ENCODE measurements at places on chromosomes 3 and 15.
A peak's percentile ranks its signal among the peaks of the same experiment; 100 is the strongest.

- DNase-seq: no peak
These were observed 603.5 kb downstream of the MECOM start for GRCh38 chr3:169060037-169060436.

GRCh38 chr3:7290077-7290825 lies 429.3 kb downstream of the GRM7 start:
- no peak for DNase-seq

DNA sequence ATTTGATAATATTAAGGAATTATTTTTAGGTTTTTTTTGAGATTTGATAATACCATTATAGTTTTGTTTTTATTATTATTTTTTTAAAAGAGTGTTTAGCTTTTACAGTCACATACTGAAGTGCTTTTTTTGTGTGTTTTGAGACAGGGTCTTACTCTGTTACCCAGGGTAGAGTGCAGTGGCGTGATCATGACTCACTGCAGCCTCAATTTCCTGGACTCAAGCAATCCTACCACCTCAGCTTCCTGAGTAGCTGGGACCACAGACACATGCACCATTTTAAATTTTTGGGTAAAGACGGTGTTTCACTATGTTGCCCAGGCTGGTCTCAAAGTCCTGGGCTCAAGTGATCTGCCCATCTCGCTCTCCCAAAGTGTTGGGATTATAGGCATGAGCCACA lies 73.0 kb downstream of the SUMF1 start:
- peak; percentile 45 for DNase-seq

DNA sequence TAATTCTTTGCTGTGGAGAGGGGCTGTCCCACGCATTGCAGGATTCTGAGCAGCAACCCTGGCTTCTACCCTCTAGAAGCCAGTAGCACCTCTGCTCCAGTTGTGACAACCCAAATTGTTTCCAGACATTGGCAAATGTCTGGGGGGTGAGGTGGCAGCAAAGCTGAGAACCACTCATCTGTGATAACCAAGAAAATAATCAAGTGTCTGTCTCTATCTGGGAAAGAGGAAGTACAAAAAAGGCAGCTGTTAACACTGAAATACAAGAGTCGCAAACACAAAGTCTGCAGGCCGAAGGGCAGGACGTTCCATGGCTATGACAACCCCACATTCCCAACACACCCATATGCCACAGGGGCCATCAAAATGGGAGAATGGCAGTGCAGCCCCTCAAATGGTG lies 42.2 kb upstream of the GNB5 start:
- no peak for DNase-seq

DNA sequence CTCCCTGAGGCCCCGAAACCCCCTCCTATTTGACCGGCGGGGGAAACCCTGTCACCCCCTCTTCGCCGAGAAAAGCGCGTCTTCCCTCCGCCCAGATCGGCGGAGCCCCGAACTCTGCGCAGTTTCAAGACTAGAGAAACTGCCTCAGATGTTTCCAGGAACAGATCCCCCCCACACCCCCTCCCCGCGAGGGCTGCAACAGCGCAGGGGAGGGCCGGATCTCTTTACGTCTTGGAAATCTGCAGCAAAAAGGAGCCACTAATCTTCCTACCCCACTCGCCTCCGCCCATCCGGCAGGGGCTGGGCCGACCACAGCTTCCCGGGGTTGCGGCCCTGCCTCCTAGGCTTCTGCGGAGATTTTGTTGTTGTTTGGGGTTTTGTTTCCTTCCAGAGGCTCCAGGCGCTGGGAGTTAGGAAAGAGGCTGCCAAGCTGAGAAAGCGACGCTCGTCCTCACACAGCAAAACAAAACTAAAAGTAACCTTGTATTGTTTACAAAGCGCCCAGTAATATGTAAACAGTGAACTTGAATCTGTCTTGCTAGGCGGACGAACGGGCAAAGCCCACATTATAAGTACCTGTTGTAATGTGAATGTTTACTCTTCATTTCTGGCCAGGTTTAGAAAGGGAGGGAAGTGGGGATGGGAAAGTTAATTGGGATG lies 2.2 kb downstream of the FOXB1 start:
- DNase-seq: peak; percentile 63

- peak; percentile 83 for DNase-seq
These were observed at the start of gene CTSH for GRCh38 chr15:78944669-78945407. Gene CTSH, minus strand, starts transcription at chr15:78945046. Its CDS starts 65 bp downstream, at chr15:78944981.

DNA sequence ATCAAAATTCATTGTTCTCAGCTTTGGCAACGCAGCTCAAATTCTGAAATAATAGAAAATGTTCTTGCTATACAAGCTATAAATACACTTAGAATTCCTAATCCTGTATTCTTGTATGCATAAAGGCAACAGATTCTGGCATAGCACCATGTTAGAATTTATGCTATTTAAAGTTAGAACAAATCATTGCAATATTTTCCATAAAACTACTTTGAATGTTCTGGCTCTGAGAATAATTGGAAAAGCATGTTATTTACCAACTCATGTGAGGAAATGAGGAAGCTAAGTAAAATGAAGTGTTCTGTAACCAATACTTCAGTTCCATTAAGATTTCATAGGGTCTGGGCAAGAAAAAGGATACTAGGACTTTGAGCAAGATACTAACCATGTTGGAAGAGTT lies 888.9 kb downstream of the SQOR start:
- DNase-seq: no peak

GRCh38 chr15:99571299-99571698 lies 5.5 kb downstream of the MEF2A start:
- DNase-seq: no peak

GRCh38 chr15:74432271-74432967 lies 1.3 kb downstream of the SEMA7A start:
- no peak for DNase-seq

- no peak for DNase-seq
These were observed 129.7 kb upstream of the ROPN1 start for GRCh38 chr3:124121379-124122312.

- DNase-seq: no peak
These were observed 29.9 kb upstream of the IL16 start for GRCh38 chr15:81166636-81167305.

GRCh38 chr15:23565395-23566070 lies at the start of gene MKRN3:
Gene MKRN3, plus strand, starts transcription at chr15:23565674. Its CDS starts 109 bp downstream, at chr15:23565783.
- DNase-seq: peak; percentile 9

- DNase-seq: no peak
These were observed 134.8 kb upstream of the ANKRD28 start for GRCh38 chr3:15932348-15933300.

DNA sequence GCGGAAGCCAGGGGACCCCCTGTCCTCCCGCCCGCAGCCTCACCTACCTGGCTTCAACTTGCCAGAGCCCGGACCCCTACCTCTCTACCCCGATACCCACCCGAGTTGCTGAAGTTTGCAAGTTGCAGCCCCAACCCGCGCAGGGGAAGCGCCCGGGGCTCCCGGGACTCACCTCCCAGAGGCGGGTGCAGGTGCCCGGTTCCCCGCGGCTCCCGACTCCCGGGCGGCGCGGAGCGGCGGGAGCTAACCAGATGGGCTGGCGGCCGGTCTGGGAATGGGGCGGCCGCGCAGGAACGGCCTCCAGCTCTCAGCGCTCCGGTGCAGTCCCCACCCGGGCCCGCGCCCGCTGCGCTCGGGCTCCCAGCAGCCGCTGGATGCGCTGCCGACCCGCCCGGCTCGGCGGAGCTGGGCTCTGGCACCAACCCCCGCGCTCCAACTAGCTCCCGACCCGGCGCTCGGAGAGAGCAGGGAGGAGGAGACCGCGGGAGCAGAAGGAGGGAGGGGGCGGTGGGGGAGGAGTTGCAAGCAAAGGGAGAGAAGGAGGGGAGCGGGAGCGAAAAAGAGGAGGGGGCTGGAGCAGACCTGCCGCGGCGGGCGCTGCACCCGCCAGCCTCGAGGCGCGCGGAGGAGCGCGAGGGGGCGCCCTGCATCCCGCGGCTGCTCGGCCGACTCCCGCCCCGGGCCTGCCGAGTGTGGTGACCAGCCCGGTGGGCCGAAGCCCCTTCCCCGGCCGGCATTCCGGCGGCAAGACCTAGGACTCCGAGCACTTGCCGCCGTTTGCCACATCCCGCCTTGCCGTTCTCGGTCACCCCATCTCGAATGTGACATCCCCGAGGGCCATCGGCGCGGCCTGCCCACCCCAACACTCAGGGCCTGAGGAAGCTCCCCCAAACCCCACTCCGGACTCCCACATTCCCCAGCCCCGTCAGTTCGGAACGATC lies at the start of gene SEMA5B:
Gene SEMA5B, minus strand, starts transcription at position 472 of the 941 bp plus-strand sequence. CDS start 66,500 bp downstream, outside the sequence.
- DNase-seq: no peak

DNA sequence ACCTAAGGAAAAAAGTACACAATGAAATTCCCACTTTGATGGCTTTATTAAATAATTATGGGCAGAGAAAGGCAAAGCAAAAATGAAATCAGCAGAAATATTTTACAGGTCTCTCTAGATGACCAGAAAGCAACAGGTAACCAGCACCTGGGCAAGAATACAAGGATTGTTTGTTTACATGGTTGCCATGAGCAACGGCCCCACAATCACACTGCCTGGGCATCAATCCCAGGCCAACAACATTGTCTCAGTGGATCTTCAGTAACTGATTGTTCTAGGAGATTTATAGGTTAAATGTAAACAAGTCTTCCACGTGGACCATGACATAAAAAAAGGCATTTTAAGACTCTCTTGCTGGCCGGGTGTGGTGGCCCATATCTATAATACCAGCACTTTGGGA lies 82.6 kb downstream of the PDZRN3 start:
- no peak for DNase-seq

DNA sequence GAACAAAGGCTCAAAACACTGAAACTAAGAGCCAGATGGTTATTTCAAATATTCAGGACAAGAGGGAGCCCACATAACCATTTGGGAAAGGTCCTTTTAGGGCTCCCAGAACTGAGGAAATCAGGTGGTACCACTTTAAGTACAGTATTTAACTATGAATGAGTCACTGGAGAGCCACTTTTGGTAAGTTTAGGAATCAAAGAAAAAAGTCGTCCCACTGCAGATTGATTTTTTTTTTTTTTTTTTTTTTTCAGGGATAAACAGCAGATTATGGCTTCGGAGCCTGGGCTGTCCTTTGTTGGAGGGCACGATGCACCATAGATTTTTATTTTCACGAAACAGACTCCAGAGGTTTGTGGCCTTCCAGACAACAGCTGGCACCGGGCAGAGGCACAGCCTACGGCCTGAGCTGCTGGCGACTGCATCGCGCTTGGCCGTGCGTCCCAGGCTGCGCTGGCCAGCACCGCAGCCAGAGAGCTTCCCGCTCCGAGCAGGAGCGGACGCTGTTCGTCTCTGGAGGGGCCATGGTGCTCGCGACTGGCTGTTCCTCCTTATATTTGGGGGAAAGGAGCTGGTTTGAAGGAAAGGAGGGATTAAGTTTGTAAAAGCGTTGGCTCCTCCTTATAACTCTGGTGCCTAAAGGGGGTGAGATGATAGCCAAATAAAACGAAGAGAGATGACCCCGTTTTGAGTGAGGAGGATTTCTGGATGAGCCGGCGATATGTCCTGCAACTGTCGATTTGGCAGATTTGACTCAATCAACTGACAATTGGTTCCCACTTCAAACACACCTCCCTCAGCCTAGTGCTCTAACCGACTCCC lies 152.9 kb upstream of the GOLIM4 start:
- DNase-seq: no peak

- no peak for DNase-seq
These were observed 3.2 kb upstream of the ITIH1 start for GRCh38 chr3:52774066-52774713.

GRCh38 chr3:30607032-30607833 lies 832 bp downstream of the TGFBR2 start:
- peak; percentile 77 for DNase-seq

GRCh38 chr15:73716417-73716816 lies 32.2 kb downstream of the CD276 start:
- DNase-seq: no peak

DNA sequence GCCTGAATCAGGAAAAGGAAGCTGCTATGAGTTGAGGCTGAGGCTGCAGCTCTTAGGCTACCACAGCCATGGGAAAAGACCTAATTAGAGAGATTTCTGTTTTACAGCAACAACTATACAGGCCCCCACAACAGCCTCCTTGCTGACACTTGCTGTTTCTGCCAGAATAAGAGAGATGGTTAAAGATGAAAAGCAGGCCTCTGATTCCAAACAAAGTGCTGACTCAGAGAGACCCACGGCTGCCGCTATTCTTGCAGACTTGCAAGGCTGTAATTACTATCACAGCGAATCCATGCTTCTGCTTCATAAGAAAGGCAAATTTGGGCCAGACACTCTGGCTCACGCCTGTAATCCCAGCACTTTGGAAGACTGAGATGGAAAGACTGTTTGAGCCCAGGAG lies 41.8 kb downstream of the MCF2L2 start:
- DNase-seq: no peak

DNA sequence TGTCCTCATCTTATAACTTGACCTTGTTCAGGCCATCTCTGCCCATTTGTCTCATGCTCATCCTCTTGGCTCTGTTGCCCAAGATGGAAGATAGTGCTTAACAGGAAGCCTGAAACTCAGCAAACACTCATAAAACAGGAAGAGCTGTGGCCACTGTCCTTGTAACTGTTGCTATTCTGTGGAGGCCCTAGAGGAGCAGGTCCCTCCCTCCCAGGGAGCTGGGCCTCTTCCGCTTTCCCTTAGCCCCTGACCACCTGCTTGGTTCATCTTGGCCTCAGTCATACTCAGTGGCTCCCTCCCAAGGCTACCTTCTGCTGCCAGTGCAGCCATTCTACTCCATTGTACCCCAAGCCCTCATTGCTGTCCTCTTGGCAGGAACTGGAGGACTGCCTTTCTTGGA lies 3.5 kb downstream of the MAPKAPK3 start:
- DNase-seq: peak; percentile 21

DNA sequence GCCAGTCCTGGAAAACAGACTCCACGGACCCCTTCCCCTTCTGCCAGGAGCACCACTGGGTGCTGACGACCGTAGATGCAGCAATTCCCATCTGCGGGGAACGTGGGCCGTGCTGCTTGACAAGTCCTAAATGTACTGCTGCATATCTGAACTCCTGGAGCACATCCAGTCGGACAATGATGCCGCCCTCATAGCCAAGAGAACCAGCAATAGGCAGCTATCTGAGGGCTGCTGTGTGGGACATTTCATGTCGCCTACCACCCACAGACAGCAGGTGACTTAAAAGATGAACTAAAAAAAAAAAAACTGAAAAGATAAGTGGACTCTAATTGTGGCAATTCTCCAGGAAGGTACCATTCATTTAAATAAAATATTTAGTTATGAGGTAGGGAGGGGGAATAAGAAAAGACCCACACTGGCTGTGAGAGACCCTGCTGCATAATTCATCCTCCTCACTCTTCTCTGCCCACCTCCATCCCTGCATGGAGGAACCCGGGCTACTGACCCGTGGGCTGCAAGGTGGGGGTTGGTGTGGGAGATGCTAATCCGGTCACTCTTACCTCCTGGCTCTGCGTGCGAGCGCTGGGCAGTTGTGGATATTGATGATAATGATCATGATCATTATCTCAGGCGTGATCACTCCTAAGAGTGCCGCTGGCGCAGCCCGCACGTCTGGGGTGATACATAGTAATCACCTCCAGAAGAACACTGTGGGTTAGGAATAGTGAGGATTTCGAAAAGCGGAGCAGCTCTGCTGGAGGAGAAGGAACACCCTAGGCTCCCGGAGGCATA lies 28.3 kb downstream of the ALS2CL start:
- no peak for DNase-seq
